ENCODE measurements at places on chromosomes 1 and 21.
A peak's percentile ranks its signal among the peaks of the same experiment; 100 is the strongest.

DNA sequence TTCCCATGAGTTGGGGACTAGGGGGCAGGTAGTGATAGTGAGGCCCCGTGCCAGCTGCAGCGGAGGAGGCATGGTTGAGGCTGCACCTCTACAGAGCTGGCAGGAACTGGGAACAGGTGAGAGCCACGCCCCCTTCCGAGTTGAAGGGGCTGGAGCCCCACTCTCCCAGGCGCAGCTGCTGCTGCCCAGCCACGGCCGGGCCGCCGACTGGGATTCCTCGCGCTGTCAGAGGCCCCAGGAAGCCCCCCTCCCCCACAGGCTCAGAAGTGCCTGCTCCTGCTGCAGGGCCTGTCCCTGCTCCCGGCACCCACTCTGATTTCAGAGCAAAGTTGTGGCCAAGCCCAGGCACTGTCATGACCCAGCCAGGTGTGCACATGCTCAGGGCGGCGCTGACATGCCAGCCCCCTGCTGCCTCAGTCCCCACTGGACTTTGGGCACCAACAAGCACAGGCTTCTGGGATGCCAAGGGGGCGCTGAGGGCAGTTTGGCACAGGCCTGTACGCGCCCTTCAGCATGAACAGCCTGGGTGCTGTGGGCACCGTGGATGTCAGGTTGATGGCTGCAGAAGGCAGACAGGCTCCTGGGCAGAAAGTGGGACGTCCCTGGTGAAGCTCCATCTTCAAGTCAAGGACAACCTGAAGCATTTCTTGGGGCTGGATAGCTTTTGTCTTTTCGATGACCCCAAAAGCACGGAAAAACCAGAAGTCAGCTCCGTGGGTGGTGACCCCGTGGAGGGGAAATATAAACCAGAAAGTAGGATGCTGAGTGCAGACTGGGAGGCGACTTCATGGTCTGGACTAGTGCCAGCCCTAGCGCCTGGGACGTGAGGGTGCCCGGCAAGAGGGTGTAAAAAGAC, 121.5 kb downstream of the SIM2 start:
- no peak for DNase-seq

- no peak for DNase-seq
Measured at GRCh38 chr1:117014209-117014608, 12.6 kb downstream of the CD101 start.

- no peak for DNase-seq
Measured at GRCh38 chr1:2953688-2954285, 67.5 kb upstream of the ACTRT2 start.

- DNase-seq = peak; percentile 74
Measured at GRCh38 chr1:7334475-7335035, 436.5 kb upstream of the VAMP3 start.

DNA sequence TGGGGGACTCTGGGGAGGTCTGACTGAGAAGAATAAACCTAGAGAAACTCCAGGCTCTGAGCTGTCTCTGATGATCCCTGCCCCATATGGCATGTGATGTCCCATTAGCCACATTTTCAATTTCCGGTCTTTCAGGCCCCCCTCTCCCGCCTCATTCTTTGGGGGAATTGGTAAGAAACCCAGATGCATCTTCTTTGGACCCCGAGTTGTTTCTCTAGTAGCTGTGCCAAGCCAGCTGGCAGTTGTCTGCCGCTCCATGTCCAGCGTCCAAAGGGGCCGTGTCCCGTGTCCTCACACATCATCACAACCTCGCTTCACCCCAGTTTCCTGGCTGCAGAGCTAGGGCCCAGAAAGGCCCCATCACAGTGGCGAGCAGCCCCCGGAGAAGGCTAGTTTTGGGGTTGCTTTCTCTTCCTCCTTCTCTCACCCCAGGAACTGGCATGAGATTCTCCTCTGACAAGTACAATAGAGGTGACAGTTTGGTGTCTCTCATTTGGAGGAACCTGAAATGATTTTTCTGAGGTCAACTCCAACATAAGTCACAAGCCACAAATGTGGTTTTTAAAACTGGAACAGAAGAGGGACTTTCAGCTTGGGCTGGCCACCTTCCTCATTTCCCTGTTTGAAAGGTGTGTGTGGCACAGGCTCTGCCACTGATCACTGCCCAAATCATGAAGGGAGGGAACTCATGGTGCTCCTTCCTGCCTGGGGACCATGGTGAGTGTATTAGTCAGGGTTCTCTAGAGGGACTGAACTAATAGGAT, 6.4 kb upstream of the GPR157 start:
- no peak for DNase-seq

GRCh38 chr1:28021064-28021463, 61.3 kb downstream of the XKR8 start:
- no peak for DNase-seq

DNA sequence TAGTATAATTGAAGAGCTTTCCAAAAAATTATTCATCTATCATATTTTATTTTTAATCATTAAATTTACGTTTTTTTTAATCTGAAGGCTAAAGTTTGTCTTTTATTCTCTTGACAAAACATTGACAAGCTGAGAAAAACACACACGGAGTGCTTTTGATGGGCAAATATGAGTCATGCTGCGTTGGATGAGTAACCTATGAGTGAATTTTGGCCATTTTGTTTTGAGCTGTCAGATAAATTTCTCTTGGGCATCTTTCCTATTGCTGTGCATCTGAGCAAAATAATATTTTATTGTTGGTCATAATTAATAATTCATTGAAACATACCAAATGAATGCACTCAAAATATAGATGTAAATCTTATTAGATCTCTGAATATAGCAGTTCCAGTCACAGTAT, 1144.1 kb upstream of the ADGRL2 start:
- DNase-seq = peak; percentile 38

DNA sequence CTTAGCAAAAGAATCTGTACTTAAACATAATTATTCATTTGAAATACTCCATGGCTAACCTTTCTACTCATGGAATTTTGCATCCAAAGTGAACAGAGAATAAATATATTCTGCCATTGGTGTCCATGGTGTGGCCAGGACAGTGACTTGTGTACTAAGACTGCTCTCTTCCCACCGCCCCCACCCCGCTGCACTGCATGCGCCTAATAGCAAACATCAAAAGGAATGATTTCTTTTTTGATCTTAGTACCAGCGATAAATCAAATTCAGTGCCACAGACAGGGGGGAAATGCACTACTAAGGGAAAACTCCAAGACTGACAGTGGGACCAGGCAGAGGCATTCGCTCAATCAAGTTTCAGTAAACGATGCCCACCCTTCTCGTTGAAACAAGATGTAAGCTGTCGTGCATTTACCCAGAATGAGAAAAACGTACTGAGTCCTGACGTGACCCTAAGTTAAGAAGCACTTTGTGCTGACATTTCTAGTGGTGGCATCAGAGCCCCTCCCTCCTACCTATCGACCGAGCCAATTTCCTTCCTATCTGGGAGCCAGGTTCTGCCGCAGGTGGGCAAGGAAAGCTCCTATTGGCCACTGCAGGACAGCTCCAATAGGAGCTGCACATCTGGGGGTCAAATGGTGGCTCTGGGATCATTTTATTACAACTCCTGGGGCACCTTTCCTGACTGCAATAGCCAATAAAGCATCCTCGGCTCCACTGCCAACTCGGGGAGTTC, 12.5 kb downstream of the ESRRG start:
- DNase-seq = no peak

- no peak for DNase-seq
Measured at GRCh38 chr1:150476754-150477153, 10.5 kb upstream of the TARS2 start.

DNA sequence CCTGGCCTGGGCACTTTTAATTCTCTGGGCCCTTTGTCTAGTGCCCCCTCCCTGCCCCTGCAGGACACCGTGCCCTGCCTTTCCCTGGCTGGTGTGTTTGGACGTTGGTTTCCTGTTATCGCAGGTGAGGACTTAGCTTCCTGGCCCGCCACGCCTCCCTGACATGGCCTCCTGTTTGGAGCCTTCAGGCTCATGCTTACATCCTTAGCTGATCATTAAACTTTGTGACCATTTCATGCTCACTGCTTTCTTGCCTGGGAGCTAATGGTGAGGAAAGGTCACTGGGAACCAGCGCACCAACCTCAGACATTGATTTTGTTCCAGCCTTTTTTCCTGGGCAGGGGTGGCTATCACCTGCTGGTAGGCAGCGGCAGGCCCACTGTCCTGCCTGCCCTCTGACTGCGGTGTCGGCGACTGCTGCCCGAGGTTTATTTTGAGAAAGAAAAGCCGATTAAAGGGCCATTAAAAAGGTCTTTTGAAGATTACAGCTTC, 3.7 kb downstream of the PFKL start:
- peak; percentile 50 for DNase-seq

DNA sequence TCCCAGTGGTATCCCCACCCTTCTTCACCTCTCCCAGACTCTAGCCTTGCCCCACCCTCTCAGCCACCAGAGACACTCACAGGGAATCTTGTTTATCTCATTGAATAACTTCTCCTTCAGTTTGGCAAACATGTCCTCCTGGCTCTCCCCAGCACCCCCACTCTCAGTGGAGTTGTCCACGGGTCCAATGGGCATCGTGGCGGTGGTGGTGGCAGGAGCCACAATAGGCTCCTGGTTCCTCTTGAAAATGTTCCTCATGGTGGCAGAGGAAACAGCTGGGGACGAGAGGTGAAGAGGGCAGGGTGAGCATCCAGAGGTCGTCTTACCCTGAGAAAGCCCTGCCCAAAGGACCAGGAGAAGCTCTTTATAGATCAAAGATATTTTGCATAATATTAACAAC, 104.7 kb downstream of the SYT2 start:
- DNase-seq = no peak

GRCh38 chr1:241465673-241466072, 53.9 kb downstream of the FH start:
- no peak for DNase-seq

DNA sequence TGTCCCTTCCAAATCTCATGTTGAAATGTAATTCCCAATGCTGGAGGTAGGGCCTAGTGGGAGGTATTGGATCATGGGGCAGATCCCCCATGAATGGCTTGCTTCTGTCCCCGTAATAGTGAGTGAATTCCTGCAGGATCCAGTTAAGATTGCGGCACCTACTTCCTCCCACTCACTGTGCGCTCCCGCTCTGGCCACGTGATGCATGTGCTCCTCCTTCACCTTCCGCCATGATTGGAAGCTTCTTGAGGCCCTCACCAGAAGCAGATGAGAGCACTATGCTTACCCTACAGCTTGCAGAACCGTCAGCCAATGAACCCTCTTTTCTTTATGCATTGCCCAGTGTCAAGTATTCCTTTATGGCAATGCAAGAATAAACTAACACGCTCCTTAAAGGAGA, 14.9 kb upstream of the RAB3GAP2 start:
- DNase-seq = no peak

DNA sequence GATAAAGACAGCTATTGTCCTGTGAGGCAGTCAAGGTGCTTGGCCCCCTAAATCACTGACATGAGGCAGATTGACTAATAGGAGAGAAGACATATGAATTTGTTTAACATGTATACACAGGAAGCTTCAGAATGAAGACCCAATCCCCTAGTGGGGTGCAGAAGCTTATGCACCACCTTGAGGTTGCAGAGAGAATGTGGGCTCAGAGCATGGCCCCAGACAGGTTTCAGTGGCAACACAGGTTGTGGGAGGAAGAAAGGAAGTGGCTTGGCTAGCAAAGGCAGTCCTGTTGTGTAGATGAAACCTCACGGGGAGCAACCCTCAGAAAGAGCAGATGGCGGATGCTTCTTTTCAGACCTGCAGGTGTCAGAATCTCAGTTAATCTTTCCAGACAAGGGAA, 37.0 kb upstream of the PARP1 start:
- DNase-seq = no peak

GRCh38 chr1:224718470-224719053, 102.4 kb downstream of the CNIH3 start:
- no peak for DNase-seq

- DNase-seq = no peak
Measured at GRCh38 chr1:178275553-178275952, 181.6 kb downstream of the RASAL2 start.

- DNase-seq = peak; percentile 64
Measured at GRCh38 chr1:98323906-98324358, 337.6 kb upstream of the SNX7 start.

- DNase-seq = no peak
Measured at GRCh38 chr1:207807690-207808321, 56.0 kb downstream of the CD46 start.

DNA sequence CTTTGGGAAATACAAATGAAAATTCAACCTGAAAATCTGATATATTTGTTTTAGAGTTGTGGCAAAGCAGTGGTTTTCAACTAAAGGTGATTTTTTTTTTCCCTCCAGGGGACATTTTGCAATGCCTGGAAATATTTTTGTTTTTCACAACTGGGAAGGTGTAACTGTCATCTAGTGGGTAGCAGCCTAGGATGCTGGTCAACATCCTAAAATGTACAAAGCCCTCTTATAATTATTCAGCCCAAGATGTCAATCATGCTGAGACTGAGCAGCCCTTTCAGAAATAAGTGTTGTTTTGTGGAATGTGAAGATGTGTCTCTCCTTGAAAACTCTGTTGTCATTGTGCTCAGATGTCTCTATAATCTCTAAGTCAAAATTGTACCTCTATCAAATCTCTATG, 95.2 kb upstream of the NCAM2 start:
- no peak for DNase-seq

DNA sequence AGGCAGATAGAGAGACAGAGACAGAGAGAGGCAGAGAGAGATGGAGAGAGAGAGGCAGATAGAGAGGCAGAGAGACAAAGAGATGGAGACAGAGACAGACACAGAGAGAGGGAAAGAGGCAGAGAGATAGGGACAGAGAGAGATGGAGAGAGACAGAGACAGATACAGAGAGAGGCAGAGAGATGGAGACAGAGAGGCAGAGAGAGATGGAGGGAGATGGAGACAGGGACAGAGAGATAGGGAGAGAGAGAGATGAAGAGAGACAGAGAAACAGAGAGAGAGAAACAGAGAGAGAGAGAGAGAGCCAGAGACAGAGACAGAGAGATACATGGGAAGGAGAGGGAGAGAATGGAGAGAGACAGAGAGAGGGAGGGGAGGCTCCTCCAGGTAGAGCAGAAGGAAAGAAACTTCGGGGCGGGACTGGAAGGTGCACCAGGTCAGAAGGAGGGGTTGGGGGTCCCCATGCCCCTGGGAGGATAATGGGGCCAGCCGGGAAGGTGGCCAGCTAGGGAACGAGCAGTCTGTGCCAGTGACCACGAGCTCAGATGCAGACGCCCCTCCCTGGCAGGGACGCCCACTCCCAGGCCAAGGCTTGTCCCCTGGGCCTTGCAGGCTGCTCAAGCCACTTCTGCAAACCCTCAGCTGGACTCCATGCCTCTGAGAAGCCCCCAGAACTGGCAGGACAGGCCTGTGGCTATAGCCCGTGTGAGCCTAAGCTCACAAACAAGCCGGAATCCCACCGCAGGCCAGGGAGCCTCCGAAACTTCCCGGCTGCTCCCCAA, 3.3 kb downstream of the FNDC10 start:
- no peak for DNase-seq

- DNase-seq = no peak
Measured at GRCh38 chr1:225736437-225737098, 41.1 kb upstream of the SRP9 start.

DNA sequence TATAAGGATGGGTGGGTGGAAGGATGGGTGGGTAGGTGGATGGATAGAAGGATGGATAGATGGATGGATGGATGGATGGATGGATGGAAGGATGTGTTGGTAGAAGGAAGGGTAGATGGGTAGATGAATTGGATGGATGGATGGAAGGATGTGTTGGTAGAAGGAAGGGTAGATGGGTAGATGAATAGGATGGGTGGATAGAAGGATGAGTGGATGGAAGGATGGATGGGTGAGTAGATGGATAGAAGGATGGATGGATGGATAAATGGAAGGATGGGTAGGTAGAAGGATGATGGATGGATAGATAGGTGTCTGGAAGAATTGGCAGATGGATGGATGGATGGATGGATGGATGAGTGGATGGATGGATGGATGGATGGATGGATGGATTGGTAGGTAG, 6.0 kb downstream of the MASP2 start:
- DNase-seq = no peak
